Stimulated activated naive CD4-positive, alpha-beta T cell treated with Interleukin-2 at 50 U/mL for 16 hours (primary cell): ENCODE measurements at places on chromosomes 7 and 10.
A peak's percentile ranks its signal among the peaks of the same experiment; 100 is the strongest.

GRCh38 chr10:37754538-37755323, 102.7 kb downstream of the ZNF248 start:
- DNase-seq, result no peak

DNA sequence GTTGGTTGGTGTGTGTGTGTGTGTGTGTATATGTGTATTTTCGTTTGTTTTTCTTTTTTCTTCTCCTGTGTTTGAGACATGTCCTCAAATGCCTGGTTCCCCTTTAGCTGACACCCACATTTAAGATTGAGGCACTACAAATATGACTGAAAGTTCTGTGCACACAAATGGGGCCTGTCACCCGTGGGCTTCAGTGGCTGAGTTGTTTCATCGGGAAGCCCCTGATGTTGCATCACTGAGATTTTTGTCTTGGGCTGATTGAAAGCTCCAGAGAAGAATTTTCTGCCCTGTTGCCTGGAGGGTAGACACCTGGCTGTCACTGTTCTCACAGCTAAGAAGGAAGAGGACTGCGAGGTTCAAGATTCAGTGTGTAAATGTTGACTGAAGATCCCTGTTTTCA, 283.8 kb upstream of the C7orf33 start:
- no peak for DNase-seq

DNA sequence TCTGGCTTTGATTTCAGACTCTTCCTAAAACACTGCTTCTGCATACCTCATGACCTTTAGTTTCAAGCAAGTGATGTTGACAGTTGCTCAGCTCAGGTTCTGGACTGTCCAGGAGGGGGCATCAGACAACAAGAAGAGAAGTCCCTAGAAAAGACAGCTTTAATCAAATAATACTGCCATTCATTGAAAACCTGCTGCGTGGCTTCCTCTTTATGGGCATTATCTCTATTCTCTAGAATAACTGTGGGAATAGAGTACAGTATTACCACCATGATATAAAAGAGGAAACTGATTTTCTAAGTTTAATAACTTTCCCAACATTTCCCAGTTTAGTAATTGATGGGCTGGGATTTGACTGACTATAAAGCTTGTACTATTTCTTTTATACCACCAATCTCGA, 170.4 kb downstream of the SNX13 start:
- peak; percentile 19 for DNase-seq

DNA sequence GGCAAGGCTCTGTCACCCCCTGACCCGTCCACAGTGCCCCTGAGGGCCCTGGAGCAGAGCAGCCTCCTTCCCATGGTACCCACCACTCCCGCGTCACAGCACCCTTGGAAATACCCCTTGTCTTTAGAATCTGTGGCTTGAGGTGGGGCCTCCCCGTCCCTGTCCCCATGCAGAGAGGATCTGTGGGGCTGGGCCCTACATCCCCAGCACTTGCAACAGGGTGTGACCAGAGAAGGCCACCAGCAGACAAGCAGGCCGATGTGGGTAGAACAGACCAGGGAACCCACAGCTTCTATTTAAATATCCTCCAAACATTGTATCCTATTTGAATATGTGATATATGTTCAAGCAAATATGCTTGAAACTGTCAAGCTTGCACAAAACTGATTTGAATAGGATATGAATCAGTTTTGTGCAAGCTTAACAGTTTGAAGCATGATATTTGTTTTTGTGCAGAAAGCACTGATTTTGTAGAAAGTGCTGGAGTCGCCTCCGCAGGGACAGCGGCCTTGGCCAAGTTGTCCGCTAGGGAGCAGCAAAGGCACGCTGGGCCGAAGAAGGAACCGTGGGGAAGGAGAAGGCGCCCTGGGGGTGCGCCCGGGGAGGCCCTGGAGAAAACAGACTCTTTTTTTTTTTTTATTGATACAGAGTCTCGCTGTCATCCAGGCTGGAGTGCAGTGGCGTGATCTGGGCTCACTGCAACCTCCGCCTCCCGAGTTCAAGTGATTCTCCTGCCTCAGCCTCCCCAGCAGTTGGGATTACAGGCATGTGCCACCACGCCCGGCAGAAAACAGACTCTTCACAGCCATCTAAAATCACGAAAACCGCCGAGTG, 2.2 kb downstream of the CFAP46 start:
- DNase-seq, result peak; percentile 12

DNA sequence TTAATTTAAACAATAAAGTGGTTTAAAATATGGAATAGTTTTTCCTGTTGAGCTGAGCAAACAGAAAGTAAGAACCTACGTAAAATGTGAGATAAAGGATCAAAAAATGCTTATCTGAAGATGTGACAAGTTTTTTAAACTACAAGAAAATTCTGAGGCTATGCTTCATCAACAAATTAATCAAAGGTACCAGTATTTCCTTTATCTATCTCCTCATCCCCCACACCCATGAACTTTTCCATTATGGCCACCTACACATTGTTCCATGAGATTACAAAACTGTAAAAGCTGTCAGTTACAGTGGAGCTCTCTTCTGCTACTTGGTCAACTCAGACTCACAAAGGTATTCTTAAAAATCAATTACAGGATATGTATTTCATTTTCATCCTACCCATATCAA, 77.4 kb downstream of the ARHGAP12 start:
- DNase-seq, result no peak

GRCh38 chr7:41787651-41788350, 84.9 kb upstream of the INHBA start:
- no peak for DNase-seq

GRCh38 chr7:18638594-18639452, 143.3 kb downstream of the HDAC9 start:
- peak; percentile 9 for DNase-seq

GRCh38 chr7:113891828-113892227, 27.0 kb downstream of the PPP1R3A start:
- no peak for DNase-seq

DNA sequence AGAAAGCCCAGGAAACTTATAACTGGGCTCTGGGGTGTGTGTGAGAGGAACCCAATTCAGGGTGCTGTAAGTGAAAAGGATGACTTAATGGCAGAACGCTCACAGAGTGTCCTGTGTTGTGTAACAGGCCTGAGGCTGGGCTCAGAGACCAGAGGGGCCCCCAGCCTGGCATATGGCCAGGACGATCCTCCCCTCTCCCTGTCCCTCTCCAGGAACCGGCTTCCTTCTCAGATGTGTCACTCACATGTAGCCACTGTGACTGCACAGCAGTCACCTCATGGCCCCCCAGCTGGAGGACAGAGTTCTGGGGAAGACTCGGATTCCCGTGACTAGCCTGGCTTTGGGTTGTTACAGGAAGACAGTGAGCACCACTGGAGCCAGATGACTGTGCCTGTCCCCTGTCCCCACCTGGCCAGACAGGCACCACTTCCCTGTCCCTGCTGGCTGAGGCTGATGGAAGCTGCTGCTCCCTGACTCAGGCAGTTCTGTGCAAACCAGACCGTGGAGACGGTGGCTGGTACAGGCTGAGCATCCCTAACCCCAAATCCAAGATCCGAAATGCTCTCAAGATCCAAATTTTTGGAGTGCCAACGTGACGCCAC, 220.5 kb downstream of the MLLT10 start:
- no peak for DNase-seq

DNA sequence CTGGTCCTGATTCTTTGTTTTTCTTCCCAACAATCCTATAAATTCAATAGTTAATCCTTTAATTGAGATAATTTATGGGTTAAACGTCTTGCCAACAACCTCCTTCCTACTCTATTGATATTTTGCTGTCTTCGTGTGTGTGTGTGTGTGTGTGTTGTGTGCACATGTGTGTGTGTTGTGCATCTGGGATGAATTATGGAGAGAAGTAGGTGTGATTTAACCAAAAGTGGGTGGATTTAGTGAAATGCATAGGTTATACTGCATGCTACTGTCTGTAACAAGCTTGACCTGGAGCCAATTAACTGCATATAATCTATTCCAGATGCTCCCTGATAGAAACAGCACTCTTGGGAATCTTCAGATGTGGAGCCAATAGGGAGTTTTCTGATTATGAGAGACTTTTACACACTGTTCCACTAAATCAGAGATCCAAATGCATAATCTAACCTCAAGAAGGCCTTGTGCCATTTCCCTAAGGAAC, 61.2 kb downstream of the SEMA3D start:
- no peak for DNase-seq

GRCh38 chr10:20215547-20216152, 399.4 kb downstream of the PLXDC2 start:
- DNase-seq, result no peak

DNA sequence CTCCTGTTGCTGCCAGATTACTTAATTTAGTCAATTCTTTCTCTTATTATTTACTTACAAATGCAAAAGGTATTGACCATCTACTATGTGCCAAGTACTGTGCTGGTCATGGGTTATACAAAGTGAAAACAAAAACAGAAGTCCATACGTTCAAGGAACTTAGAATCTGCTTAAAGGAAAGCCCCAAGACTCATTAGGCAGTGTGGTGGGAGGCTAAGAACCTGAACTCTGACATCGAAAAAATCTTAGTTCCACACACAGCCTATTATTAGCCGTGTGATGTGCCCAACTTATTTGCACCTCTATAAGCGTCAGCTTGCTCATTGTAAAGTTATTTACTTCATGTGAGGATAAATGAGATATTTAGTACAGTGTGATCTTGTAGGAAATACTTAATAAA, 227.4 kb upstream of the SORCS1 start:
- no peak for DNase-seq

GRCh38 chr7:26553128-26553527, 261.5 kb downstream of the SNX10 start:
- no peak for DNase-seq

GRCh38 chr7:137304624-137305235, 38.8 kb downstream of the PTN start:
- DNase-seq, result no peak

- no peak for DNase-seq
Measured at GRCh38 chr10:86914734-86915133, 42.7 kb downstream of the MMRN2 start.

GRCh38 chr7:45178241-45179225, 20.9 kb downstream of the RAMP3 start:
- no peak for DNase-seq

GRCh38 chr7:119197877-119198527, 973.5 kb downstream of the ANKRD7 start:
- no peak for DNase-seq

GRCh38 chr10:86292462-86293395, 73.9 kb downstream of the GRID1 start:
- no peak for DNase-seq

GRCh38 chr10:60290558-60290957, 99.1 kb downstream of the ANK3 start:
- DNase-seq, result no peak

DNA sequence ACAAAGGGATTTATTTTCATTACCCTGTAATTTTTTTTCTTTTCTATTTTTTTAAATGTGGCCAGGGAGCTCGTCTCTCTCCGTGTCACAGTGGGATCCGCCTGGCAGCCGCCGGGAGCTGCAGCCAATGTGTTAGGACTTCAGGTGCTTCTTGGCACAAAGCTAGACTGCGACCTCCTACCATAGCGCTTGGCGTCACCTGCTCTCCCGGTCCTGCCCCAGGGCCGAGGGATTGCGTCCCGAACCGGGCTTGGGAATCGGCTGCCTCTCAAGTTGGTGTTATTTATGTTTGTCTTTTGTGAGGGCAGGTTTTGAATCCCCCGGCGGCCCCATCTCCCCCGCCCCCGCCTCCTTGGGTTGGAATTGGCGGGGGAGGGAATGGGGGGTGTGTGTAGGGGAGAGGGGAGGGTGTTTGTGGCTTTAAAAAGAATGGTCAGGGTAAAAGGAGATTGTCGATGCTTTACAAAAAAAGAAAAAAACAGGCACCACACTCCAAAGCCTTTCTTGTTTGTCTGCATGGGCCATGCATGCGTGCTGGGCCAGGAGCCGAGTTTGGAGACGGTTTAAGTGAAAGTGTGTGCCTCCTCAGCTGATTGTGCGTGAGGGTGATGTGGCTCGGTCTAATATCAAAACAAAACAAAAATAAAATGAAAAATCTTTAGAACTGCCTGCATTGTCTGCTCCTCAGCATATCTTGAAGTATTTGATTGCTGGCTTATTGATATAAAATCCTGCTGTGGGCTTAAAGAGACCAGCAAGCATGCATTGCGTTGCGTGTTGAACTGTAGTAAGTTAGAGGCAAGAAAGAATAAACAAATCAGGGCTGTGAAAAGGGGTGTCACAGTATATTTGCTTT, 1.2 kb downstream of the PPP1R9A start:
- DNase-seq, result no peak

DNA sequence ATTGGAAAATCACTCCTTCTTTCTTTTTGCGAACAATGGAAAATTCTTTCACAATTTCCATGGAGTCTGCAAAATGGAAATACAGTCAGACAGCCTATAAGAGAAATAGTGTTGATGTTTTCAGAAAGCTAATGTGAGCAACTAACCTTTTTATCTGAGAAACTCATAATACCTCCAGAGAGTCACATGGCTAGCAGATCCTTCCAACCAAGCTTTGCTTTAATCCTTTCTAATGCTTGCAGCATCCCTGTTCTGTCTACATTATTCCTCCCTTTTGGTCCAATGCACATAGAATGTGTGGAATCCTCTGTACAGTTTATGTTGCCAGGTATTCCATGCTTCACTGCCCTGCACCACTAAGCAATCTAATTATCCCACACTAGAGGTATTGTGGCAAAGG, 717.5 kb upstream of the LRRN3 start:
- DNase-seq, result no peak

DNA sequence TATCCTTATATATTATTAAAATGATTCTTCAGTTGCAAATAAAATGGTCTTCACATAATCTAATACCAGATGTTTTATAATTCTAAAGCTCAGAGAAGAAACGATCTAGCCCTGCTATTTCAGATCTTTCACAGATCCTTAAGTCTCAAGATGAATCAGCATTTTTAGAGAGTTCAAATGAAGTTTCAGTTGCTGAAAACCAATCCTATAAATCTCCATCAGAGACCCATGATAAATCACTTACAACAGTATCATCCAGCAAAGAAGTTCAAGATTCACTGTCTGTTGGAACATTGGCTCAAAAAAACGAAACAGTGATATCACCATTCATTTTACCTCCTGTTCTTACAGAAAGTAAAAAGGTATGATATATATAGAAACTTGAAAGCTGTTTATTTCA, 137.0 kb downstream of the CCDC7 start:
- DNase-seq, result no peak

DNA sequence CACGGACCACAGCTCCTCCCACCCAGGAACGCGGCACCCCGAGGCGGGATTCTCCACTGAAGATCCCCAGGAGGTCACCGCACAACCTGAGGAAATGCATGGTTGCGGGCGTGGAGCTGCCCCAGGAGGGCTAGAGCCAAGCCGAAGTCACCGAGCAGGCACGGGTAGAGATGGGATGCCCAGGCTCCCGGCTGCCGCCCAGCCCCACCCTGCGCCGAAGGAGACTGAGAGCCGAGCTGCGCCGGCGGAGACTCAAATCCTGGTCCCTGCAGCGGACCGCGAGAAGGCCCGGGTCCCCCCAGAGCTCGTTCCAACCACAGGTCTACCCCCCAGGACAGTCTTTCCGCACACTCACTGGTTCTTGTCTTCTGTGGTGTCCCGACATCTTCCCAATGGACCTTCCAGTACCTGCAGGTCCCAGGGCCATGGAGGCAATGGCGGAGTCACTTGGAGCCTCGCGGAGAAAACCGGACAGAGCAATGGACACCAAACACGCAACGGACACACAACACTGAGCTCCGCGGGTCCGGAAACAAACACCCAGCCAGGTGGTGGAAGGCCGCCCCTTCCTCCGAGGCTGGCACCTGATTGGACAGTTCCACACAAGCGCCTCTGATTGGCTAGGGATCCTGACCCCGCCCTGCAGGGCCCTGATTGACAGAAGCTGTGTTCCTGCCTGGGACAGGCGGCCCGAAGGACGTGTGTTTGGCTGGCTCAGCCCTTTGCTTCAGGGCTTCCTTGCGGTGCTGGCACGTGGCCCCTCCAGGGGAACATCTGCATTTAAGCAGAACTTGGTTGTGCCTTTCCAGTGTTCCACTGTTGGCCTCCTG, 331.9 kb upstream of the NUPR2 start:
- DNase-seq, result no peak

- DNase-seq, result no peak
Measured at GRCh38 chr10:79372871-79373270, 25.6 kb downstream of the PPIF start.
